ENCODE measurements at places on chromosomes 5 and 9.

DNA sequence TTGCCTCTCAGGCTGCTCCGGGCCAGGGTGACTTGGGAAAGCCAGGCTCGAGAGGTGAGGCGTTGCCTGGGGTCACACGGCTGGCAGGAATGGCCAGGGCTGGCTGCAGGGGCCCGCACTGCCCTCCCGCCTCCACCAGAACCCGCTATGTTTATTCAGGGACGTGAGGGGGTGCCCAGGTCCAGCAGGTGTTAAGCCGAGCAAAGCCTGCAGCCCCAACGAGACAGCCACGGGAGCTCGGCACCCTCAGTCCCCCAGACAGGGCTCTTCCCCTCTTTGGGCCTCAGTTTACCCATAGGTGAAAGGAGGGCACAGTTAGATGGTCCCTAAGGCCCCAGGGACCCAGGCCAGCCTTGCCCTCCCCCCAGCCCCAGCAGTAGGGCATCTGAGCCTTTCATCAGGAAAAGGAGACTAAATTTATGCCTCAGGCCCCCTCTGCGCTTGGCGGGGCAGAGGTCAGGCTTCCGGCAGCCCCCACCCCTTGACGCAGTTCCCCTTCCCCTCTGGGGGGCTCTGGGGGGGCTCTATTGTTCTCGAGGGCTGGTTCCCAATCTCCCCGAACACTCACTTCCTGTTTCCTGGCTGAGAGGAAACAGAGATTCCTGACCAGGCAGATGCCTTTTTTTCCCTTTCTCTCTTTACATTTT is 7.1 kb upstream of the EGFL7 start:
- DNase-seq, result no peak

GRCh38 chr5:95382801-95383200 is 8.4 kb upstream of the FAM81B start:
- DNase-seq, result no peak

- peak; percentile 26 for DNase-seq
Measured at GRCh38 chr5:75567710-75568109, 43.5 kb upstream of the ANKDD1B start.

DNA sequence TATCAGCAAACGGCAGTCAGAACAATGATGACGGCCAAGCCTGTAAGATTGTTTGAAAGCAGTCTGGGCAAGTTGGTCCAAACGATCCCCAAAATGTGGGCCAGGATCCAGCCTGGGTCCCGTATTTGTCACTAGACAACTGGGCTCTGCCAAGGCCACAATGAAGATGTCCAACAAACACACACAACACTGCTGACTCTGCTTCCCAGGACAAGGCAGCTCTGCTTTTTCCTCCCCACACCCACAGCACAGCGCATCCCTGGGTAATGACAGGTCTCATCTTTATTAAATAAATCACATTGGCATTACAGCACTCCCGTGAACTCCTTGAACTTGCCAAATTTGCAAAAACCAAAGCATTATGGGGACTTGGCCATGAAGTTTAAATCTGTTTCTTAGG is 424.1 kb upstream of the ACTBL2 start:
- DNase-seq, result no peak

DNA sequence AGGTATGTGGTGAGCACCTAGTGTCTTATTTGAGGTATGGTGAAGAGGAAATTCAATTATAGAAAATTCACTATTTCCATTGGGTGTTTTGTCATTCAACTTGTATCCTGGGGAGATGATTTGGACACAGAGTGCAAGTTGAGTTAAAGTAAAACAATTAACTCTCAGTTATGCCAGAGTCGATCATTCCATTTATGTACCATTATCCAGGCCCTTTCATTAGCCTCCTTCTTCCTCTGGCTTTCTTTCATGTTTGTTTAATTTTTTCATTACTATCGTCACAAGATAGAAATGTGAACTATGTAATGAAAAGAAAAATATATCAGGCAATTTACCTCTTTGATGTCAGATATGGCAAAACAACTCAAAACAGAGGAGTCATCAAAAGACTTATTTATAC is 1347.2 kb upstream of the NUDT12 start:
- DNase-seq, result no peak

DNA sequence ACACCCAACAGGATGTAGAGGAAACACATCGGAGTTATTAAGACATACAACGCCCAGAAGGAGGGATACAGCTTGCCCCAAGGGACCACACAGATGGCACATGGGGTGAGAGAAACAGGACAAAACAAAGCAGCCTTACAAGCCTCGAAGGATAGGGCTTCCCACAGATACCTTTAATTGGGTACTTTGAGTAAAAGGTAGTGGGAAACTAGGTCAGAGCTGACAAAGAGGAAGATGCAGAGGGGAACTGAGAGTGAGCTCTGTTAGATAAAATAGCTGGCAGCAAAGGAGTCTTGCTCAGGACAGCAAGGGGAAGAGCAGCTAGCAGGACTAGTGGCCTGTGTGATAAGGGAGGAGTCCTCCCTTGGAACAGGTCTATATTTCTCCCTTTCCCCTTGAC is 48.2 kb downstream of the OTP start:
- DNase-seq, result no peak

DNA sequence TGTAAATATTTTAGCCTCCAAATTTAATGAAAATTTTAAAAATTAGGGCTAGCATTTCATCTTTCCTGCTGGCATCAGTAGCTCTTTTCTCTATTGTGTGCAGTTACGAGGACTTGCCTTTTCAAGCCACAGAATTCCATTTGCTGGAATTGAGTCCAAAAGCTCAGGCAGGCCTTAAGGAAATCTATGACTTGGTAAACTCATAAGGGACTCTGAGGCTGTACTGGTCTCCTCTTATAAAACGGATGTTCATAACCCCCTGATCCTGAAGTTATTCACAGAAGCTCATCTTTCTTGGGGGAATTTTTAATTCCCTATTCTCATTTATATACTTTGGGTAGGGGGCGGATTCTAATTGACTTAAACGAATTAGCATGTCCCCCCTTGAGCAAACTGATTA is 23.4 kb downstream of the ANKRA2 start:
- no peak for DNase-seq

GRCh38 chr9:113219969-113220368 is 1.1 kb downstream of the FKBP15 start:
- no peak for DNase-seq

DNA sequence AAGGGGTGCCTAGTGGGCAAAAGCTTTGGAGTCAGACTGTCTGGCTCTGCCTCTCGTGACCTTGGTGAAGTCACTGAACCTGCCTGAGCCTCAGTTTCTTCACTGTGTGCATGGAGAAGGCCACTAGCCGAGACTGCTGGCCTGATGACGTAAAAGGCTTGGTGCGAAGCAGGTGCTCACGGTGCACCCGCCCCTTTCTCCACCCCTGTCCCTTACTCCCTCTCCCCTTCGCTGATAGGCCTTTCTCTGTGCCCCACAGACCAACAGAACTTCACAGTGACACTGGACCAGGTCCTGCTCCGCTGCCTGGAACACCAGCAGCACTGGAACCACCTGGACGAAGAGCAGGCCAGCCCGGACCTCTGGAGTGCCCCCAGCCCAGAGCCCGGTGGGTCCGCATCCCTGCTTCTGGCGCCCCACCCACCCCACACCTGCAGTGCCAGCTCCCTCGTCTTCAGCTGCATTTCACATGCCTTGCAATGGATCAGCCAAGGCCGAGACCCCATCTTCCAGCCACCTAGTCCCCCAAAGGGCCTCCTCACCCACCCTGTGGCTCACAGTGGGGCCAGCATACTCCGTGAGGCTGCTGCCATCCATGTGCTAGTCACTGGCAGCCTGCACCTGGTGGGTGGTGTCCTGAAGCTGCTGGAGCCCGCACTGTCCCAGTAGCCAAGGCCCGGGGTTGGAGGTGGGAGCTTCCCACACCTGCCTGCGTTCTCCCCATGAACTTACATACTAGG is 10.4 kb downstream of the FPGS start:
- DNase-seq, result no peak

DNA sequence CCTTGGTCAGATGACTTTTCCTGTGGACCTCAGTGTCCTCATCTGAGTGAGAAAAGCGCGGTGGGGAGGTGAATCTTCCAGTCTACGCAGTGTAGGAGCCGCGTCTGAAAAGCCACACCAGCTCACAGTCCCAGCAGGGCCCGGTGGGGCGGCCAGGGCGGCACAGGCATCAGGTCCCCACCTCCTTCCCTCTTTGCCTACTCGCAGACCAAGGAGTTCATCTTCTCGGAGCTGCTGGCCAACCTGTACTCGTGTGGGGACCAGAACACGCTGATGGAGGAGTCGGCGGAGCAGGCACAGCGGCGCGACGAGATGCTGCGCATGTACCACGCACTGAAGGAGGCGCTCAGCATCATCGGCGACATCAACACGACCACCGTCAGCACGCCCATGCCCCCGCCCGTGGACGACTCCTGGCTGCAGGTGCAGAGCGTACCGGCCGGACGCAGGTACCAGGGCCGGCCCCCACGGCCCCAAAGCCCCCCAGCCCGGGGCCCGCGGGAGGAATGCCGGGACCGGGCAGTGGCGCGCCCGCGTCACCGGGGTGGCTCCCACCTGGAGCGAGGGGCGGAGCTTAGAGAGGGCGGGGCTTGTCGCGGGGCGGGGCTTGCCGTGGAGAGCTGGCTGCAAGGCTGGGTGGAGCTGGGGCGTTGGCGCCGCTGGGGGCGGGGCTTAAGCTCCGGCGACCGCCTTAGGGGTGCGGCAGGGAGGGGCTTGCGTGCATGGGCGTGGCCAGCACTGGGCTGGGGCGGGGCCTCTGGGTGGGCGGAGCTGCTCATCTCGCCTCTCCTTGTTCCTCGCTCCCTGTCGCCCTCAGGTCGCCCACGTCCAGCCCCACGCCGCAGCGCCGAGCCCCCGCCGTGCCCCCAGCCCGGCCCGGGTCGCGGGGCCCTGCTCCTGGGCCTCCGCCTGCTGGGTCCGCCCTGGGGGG is 25.6 kb downstream of the GOLGA2 start:
- DNase-seq, result peak; percentile 90

- no peak for DNase-seq
Measured at GRCh38 chr5:133927300-133928180, 40.9 kb downstream of the C5orf15 start.

DNA sequence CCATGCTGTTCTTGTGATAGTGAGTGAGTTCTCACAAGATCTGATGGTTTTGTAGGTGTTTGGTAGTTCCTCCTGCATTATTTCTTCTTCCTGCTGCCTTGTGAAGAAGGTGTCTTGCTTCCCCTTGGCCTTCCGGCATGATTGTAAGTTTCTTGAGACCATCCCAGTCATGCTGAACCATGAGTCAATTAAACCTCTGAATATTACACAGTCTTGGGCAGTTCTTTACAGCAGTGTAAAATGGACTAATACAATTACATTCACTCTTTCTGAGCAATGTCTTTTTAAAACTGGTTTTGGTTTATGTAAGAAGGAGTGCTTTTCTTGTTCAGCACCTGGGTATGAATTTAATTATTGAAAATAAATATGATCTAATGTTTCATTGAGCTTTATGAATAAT is 50.7 kb upstream of the ARRDC3 start:
- no peak for DNase-seq

DNA sequence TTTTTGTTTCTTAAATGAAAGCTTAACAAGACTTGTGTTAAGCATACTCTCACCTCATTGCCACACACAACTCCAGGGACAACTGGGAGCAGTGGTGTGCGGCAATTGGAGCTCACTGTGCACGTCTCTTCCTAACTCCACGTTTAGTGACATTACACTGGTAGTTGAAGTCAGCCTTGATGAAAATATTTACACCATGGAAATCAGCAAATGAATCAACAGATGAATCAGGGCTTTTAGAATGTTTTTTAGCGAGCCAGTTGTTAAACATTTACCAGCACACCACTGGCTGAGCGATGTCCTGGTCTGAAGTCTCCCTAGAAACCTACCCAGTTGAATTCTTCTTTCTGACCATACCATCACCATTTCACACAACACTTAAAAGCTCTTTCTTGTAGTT is 67.3 kb downstream of the KLHL3 start:
- DNase-seq, result no peak

GRCh38 chr5:167845952-167846351 is 445.5 kb upstream of the WWC1 start:
- peak; percentile 96 for DNase-seq

- no peak for DNase-seq
Measured at GRCh38 chr9:83068414-83068813, 5.5 kb upstream of the RASEF start.

- no peak for DNase-seq
Measured at GRCh38 chr9:19379697-19380046, 364 bp downstream of the RPS6 start.

- DNase-seq, result peak; percentile 73
Measured at GRCh38 chr5:137344723-137345322, 154.3 kb downstream of the SPOCK1 start.

DNA sequence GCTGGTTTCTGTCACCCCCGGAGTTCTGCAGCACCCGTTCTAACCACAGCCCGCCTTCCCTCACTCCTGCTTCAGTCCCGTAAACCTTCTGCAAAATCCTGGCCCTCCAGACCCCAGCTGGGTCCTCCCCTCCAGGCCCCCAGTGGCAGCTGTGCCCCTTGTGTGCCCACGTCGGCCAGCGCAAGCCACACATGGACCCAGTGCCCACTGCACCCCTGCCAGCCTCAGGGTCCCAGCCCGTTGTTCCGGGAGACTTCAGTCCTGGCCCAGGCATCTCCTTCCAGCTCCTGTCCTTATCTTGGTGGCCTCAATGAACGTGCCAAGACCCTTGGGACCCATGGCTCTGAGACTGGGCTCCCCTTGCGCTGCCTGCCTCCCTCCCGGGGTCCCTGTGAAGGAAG is 43.2 kb downstream of the EXD3 start:
- DNase-seq, result no peak

GRCh38 chr5:120016717-120017382 is 387.5 kb downstream of the FAM170A start:
- DNase-seq, result no peak

DNA sequence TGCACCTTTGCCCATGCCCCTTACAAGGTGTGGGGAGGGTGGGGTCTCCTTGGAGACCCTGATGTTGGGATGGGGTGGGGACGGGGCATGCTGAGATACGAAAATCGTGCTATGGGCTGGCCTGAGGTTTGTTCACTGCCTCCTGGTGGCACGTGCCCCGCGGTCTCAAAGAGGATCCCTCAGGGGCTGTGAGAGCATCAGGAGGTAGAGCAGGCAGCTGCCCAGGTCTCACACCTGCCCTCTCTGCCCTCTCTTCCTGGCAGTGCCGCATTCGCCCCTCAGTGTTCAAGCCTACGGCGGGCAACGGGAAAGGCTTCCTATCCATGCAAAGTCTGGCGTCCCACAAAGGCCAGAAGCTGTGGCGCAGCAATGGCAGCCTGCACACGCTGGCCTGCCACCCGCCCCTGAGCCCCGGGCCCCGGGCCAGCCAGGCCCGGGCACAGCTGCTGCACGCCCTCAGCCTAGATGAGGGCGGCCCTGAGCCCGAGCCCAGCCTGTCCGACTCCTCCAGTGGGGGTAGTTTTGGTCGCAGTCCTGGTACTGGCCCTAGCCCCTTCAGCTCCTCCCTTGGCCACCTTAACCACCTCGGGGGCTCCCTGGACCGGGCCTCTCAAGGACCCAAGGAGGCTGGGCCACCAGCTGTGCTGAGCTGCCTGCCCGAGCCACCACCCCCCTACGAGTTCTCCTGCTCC is 6.7 kb downstream of the N4BP3 start:
- no peak for DNase-seq

DNA sequence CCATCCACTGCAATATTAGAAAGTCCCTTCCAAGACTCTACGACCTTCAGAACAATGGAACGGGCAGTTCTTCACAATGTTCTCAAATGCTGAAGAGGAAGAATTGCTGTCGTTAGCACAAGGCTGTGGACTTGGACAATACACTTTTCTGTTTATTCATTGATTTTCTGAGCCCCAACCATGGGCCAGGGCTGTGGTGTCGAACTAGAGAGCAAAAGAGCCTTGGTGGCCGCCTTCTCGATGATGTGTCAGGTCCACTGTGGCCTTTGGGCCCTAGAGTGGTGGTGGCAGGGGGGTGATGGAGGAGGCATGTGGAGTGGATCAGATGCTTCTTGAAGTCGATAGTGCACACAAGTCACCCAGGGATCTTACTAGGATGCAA is 18.5 kb upstream of the KIF12 start:
- no peak for DNase-seq

- DNase-seq, result peak; percentile 86
Measured at GRCh38 chr9:8371686-8372085, 572.1 kb upstream of the DMAC1 start.

Measured in mesendoderm (in vitro differentiated cells).